ENCODE measurements at places on chromosomes 4 and X.

- DNase-seq: no peak
These were observed 1.1 kb downstream of the DCK start for GRCh38 chr4:70994387-70995099.

DNA sequence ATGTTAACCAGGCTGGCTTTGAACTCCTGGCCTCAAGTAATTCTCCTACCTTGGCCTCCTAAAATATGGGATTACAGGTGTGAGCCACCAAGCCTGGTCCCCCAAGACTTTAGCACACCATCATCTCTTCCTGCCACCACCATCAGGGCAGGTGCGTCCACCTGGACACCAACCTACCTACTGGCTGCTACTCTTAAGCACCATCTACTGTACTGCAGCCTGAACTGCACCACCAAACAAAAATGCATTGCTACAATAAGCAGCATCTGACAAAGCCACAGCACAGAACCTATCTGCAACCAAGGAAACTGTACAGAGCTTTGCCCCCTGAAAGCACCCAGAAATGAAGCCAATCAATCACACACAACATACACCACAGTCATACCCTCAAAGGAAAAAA is 139.7 kb downstream of the EFHC2 start:
- no peak for DNase-seq

- peak; percentile 43 for DNase-seq
These were observed 37.4 kb upstream of the SLC10A4 start for GRCh38 chr4:48445704-48446103.

DNA sequence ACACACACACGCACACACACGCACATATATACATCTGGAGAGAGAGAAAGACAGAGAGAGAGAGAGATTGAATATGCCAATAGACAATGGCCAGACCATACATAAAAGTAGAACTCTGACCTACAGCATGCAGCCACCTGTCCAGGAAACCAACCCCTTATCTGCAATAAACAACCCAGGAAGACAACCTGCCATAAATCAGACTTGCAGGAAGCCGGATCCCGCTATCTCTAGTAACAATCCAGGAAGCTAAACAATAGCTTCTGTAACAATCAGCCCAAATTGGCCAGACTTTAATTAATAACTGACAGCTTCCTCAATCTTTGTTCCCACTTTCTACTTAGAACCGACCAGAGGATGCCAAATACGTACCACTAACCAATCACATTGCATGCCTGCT is 173.2 kb downstream of the LDB2 start:
- peak; percentile 64 for DNase-seq

GRCh38 chr4:44806071-44806470 is 79.7 kb upstream of the GNPDA2 start:
- DNase-seq: no peak

- DNase-seq: no peak
These were observed 1084.9 kb downstream of the ADGRL3 start for GRCh38 chr4:62285026-62285425.

- DNase-seq: peak; percentile 63
These were observed 143.9 kb downstream of the BCOR start for GRCh38 chrX:39953879-39954278.

- no peak for DNase-seq
These were observed 26.7 kb downstream of the TMEM192 start for GRCh38 chr4:165085946-165086345.

DNA sequence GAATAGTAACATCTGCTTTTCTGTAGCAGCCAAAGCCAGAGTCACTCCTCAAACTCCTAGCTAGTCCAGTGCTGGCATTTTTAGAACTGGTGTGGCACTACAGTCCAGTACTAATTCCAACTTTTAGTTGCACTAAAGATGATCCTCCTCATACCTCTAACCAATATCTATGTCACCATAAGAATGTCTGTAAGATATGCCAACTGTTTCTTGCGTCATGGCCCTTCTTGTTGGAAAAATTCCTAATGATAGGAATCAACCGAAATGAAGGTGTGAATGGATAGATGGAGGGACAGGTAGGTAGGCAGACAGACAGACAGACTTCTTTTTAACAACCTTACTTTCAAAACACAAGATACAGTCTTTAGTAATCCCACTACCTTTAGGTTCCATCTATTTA is 74.6 kb upstream of the PRSS48 start:
- DNase-seq: no peak

GRCh38 chr4:84623661-84624060 is 40.7 kb downstream of the CDS1 start:
- no peak for DNase-seq

DNA sequence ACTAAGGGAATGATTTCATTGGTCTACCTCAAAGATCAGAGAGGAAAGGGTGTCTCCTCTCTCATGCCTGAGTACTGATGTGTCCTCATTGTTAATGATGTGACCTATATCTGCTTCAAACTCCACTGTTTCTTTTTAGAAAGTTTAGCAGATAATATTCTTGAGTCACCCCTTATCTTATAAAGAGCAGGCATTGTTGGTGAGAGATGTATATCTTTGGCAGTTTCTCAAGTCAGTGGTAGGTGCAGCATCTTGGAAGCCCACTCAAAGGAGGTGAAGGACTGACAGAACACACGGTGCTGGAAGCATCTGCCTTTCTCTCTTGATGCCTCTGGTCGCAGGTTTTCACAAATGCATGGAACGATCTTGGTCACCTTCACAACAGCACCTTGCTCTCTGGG is 71.2 kb downstream of the ZNF518B start:
- DNase-seq: no peak

- DNase-seq: no peak
These were observed 1.1 kb upstream of the RASSF6 start for GRCh38 chr4:73621357-73621756.

DNA sequence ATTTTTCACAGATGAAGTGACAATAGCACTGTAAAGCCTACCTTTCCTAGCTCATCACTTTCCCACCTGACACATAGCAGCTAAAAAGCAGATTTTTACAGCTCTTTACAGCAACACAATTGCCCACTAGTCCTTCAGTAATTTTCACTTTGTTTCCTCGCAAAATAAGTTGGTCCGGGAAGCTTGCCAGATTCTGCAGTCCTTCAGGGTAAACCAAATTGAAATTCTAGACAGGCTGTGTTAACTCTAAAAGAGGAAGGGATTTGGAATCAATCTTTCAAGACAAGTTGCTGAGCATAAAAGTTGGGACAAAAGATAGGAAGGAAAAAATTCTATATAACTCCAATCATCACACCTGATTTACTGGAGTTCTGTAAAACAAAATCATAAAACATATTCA is 8.7 kb downstream of the C1QTNF7 start:
- no peak for DNase-seq

GRCh38 chr4:7790999-7791398 is 148.7 kb downstream of the AFAP1 start:
- DNase-seq: no peak

GRCh38 chr4:12579172-12579571 is 905.0 kb downstream of the RAB28 start:
- peak; percentile 90 for DNase-seq

DNA sequence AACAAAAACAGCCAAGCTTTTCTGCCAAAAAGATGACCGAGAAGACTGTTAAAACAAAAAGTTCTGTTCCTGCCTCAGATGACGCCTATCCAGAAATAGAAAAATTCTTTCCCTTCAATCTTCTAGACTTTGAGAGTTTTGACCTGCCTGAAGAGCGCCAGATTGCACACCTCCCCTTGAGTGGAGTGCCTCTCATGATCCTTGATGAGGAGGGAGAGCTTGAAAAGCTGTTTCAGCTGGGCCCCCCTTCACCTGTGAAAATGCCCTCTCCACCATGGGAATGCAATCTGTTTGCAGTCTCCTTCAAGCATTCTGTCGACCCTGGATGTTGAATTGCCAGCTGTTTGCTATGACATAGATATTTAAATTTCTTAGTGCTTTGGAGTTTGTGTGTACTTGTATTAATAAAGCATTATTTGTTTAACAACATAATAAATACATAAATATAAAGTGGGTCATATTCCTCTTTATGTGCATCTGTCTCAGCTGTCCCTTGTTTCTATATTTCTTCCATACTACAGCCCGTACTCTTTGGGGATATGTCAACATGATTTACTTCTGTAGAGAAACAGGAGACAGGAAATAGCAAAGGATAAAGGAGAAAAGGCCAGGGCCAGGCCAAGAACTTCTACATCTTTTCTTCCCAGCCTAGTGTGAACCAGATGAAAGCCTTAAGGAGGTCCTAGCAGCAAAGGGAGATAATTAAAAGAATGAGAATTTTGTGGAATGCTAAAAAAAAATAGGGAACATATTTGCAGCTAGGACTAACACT is 667 bp downstream of the PTTG2 start:
- DNase-seq: no peak

GRCh38 chr4:92021788-92022187 is 282.0 kb upstream of the GRID2 start:
- no peak for DNase-seq

GRCh38 chr4:6352031-6352692 is 82.5 kb downstream of the WFS1 start:
- DNase-seq: no peak

DNA sequence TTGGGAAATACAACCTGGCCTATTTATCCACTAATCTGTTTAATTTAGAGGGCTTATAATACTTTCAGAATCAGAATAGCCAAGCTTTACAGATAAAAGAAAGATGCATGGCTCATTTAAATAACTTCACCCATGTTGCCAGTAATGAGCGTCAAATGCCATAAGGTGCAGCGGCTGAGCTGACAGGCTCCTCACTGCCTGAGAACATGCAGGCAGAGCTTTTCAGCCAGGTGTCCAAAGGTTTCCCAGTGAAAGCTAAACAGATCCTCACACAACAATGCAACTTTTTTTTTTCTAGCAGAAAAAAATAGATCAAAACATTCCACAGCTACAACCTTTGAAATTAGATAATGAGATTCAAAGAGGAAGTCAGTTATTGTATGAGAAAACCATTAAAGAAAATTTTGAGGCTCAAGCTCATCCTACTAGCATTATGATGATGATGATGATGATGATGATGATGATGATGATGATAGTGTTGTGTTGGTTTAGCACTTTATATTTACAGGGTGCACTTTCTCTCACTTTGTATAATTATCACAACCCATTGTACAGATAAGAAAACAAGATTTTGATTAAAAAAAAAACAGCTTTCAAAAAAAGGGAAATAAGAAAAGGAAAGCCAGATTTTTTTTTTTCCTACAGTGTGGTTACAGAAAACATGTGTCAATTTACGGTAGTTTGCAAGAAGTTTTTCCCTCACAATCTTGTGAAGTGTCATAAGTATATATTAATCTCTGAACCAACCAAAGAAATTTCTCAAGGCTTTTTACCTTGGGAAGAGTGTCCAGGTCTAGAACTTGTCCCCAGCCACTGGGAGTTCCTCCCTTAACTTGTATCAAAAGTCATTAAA is 12.2 kb upstream of the TNIP3 start:
- no peak for DNase-seq

- no peak for DNase-seq
These were observed 538.7 kb upstream of the PABPC4L start for GRCh38 chr4:134740290-134740689.

GRCh38 chr4:110510277-110510676 is 34.3 kb downstream of the ENPEP start:
- DNase-seq: no peak

DNA sequence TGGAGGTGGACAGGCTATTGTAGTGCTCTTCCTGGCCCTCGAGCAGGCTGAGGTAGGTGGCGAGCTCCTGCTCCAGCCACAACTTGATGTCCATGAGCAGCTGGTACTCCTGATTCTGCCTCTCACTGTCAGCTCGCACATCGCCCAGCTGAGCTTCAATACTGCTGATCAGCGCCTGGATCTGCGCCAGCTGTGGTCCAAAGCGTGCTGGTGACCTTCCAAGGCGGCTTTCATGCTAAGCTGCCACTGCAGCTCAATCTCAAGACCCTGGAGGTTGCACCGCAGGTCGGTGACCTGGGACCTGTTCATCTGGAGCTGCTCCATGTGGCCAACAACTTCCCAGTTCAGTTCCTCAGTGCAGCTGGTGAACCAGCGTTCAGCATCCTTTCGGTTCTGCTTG is 31.2 kb downstream of the LRIT3 start:
- no peak for DNase-seq

DNA sequence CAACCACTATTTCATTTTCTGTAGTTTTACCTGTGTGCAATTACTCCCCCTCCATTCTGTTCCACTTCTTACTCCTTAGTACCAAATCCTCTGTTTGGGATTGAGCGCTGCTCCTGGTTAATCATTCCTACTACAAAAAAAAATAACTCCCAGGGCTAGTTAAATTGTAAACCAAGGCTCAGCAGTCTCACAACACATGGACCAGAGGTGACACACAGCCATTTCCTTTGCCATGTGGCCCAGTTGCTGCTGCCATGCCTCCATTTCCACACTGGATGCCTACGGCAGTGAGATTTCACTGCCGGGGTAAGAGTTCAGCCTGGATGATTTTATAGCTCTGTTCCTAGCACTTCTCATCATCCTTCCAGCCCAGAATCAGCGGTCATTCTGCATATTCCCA is 107.2 kb downstream of the AKAP4 start:
- DNase-seq: no peak

- DNase-seq: no peak
These were observed 65.3 kb downstream of the NYX start for GRCh38 chrX:41512394-41512793.

DNA sequence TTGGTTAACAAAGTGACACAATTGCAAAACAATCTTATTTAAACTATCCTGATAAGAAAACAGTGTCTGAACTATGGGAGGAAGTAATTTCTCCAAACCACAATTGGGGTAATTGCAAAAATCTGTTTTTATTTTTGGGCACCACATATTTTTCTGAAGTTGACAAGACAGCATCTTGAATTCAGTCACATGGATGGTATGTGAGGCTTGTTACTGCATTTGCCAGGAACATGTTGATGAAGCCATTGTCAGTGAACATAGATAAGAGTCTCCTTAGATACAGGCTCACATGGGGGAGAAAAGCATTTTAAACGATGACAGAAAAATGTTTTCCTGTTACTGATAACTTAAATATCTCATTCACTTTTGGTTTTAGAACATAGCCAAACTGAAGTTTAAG is 5.5 kb upstream of the USP53 start:
- peak; percentile 49 for DNase-seq

- no peak for DNase-seq
These were observed 49.5 kb upstream of the STOX2 start for GRCh38 chr4:183855323-183856190.

GRCh38 chr4:38236003-38236402 is 275.8 kb downstream of the PTTG2 start:
- DNase-seq: no peak

GRCh38 chr4:77849278-77849965 is 13.2 kb upstream of the MRPL1 start:
- DNase-seq: no peak

DNA sequence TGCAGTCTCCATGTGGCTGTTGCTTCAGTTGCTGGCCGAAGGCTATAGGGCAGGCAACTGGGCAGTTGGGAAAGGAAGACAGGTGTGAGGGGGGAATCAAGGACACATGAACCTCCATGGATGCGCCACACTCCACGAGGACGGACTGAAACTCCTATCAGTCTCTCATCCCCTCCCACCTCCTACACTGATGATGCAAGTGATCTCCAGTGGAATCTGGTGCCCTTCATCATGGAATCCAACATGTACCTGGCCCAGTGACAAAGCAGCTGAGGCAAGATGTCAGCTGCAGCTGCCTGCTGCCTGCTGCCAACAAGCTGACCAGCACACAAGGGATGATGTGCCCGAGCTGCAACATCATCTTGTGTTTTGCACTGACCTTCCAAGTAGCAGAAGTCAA is 26.0 kb upstream of the MGST2 start:
- DNase-seq: no peak
